K562 (cell line): ENCODE measurements at places on chromosomes 3 and 15.

DNA sequence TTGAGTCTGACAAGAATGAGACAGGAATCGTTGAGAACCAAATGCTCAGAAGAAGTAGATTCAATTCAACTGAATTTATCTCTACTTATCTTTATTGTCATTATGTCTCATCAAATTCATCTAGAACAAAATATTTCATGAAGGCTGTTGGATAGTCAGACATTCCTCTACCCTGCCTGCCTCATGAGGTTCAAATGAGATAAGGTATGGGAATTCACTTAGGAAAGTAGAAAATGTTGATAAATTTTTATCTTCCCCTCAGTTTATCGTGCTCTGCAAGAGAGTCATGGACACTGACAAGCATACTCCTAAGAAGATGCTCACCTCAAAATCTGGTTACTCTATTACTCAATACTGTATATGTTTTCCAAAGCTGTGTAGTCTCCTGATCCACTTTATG, 149.7 kb upstream of the CDIN1 start:
- no peaks in the 10 kb centered on the region for H3K27me3 ChIP-seq
- no peak for DNase-seq
- H3K4me3 ChIP-seq = no peak overlapping the region
- H3K4me1 ChIP-seq = peaks cover 47% of the 10 kb centered on the region
- H3K36me3 ChIP-seq = no peaks in the 10 kb centered on the region

GRCh38 chr3:28544831-28545230, 196.2 kb upstream of the AZI2 start:
- DNase-seq = no peak
- H3K27me3 ChIP-seq = no peaks in the 10 kb centered on the region
- H3K4me1 ChIP-seq = no peaks in the 10 kb centered on the region
- H3K36me3 ChIP-seq = no peaks in the 10 kb centered on the region
- H3K4me3 ChIP-seq = no peak overlapping the region
- H3K27ac ChIP-seq = no peak overlapping the region

DNA sequence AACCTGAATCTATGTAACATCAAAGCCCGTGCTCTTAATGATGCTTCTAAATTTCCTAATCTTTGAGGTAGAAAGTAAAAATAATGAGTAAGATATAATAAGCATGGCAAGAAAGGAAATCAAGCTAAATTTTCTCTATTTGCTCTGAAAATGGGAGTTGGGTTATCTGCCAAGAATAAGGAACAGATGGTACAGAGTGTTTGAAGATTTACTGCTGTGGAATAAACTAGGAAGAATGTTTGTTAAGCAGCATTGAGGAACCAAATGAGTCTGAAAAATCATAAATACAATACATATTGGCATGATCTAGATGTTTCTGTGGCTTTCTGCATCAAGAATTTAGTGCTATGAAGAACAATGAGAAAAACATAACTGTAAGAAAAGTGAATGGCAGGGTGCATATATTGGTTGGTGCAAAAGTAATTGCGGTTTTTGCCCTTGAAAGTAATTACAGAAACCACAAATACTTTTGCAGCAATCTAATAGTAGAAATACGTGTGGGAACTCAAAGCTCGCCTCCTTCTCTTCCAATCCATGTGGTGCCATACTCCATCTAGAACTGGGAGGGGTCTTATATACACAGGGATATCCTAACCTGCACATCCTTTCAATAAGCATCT, 87.6 kb downstream of the SUCNR1 start:
- H3K4me3 ChIP-seq = no peak overlapping the region
- H3K27me3 ChIP-seq = no peaks in the 10 kb centered on the region
- no peak overlapping the region for H3K27ac ChIP-seq
- no peaks in the 10 kb centered on the region for H3K4me1 ChIP-seq
- H3K36me3 ChIP-seq = no peaks in the 10 kb centered on the region

GRCh38 chr3:17753632-17753992, 11.2 kb upstream of the TBC1D5 start:
- H3K27ac ChIP-seq = no peak overlapping the region
- no peaks in the 10 kb centered on the region for H3K27me3 ChIP-seq
- no peak overlapping the region for H3K4me3 ChIP-seq
- no peak for DNase-seq

- H3K27me3 ChIP-seq = no peaks in the 10 kb centered on the region
- peak; percentile 20 for DNase-seq
- H3K27ac ChIP-seq = no peak overlapping the region
- H3K4me3 ChIP-seq = no peak overlapping the region
- H3K4me1 ChIP-seq = no peaks in the 10 kb centered on the region
- H3K36me3 ChIP-seq = no peaks in the 10 kb centered on the region
Observed at GRCh38 chr3:30199096-30199759, 407.2 kb upstream of the TGFBR2 start.

GRCh38 chr3:122533931-122534334, 19.2 kb upstream of the KPNA1 start:
- peak; percentile 15 for DNase-seq
- H3K27ac ChIP-seq = no peak overlapping the region
- H3K27me3 ChIP-seq = no peaks in the 10 kb centered on the region
- H3K4me1 ChIP-seq = no peaks in the 10 kb centered on the region
- no peak overlapping the region for H3K4me3 ChIP-seq
- H3K36me3 ChIP-seq = 0 out of 3 replicates have a peak, but pooled peaks cover 2% of the 10 kb centered on the region

- no peaks in the 10 kb centered on the region for H3K27me3 ChIP-seq
- DNase-seq = no peak
- no peak overlapping the region for H3K27ac ChIP-seq
- H3K4me3 ChIP-seq = no peak overlapping the region
- H3K36me3 ChIP-seq = no peaks in the 10 kb centered on the region
Observed at GRCh38 chr15:67690936-67691335, 134.4 kb upstream of the SKOR1 start.

GRCh38 chr3:34073961-34074360, 275.5 kb downstream of the PDCD6IP start:
- H3K36me3 ChIP-seq = no peaks in the 10 kb centered on the region
- no peak for DNase-seq
- no peaks in the 10 kb centered on the region for H3K4me1 ChIP-seq
- H3K4me3 ChIP-seq = no peak overlapping the region
- 0 out of 2 replicates have a peak, but pooled peaks cover 2% of the 10 kb centered on the region for H3K27me3 ChIP-seq
